ENCODE measurements at places on chromosomes 12 and 14.

- DNase-seq: no peak
Observed at GRCh38 chr12:127830065-127830460, 436.9 kb upstream of the TMEM132C start.

- DNase-seq: no peak
Observed at GRCh38 chr12:31715283-31715825, 13.5 kb downstream of the AMN1 start.

- DNase-seq: no peak
Observed at GRCh38 chr14:55976655-55977054, 141.6 kb upstream of the PELI2 start.

DNA sequence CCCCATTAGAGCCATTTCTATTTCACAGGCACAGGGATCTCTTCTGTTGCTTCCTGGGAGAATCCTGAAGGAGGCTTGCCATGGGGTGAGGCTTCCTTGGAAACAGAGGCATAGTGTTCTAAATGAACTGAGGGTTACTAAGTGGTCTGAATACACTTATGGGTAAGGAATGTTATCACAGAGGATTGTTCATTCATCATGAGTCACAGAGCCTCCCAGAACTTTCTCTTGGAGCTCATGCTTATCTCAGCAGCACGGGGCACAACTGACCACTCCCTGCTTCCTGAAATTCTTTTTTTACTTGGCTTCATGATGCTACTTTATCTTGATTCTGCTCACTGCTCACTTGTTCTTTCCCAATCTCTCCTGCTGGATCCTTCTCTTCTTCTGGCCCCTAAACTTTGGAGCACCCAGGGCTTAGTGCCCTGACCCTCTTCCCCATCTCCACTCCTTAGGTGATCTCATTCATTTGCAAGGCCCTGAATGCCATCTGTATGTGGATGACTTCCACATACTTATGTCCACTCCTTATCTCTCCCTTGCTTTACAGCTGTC is 57.9 kb downstream of the ANO6 start:
- no peak for DNase-seq

GRCh38 chr12:78062786-78063185 is 232.1 kb downstream of the NAV3 start:
- DNase-seq: no peak

DNA sequence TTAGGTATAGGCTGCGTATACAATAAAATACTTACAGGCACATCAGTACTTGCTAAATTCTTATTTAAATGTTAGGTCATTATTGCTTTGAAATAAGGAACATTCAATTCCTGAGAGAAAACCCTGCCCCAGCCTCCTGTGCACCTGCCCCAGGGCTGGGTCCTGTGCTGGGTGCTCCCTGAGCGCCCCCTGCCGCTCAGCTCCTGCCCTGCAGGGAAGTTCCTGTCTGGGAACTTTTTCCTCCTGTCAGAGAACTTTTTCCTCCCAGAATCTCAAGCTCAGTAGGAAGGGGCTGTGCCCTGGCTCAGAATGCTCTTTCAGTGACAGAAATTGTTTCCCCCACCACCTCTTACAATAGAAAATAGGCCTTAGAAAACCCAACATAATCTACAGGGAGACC is 751.1 kb downstream of the TMEM121 start:
- no peak for DNase-seq

GRCh38 chr12:57086493-57087009 is 2.4 kb upstream of the NAB2 start:
- no peak for DNase-seq

- no peak for DNase-seq
Observed at GRCh38 chr14:22336031-22336430, 253.0 kb downstream of the DAD1 start.

Data from esophagus squamous epithelium (tissue), 5 donors.